ENCODE measurements at places on chromosomes 7 and 10.

DNA sequence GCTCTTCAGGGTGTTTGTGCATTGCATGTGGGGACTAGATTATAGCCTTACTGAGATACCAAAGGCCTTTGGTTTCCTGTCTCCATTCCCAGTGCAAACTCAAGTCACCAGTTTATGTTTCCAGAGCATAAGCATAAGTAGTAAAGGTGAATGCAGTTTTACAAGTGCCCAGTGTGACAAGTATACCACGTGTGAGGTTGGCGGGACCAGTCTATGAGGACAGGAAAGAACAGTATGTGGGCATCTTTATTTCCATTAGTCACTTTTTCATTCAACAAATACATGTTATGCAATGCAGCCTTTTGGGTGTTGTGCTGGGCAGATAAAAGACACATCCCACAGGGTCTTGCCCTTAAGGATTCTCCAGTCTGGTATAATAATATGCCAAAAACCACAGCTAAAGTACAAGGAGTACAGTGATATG, 146.5 kb downstream of the ARID5B start:
- DNase-seq, result no peak

DNA sequence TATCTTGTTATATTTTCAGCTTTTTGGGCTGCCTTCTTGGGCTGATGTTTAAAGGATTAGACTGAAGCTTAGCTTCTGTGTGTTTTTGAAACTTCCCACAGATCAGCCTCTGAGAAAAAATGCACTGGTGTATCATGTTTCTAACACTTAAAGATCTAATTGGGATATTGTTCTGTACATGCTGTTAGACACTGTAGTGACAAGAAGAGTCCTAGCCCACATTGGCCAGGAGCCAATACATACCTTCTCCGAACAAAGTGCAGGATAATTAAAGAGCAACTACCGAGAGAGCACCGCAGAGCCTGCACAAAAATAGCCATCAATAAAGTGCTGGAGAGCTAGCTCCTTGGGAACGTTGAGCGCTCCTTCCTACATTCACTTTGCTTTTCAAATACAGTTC, 289.4 kb upstream of the SP8 start:
- no peak for DNase-seq

GRCh38 chr7:129591868-129592267, 19.7 kb upstream of the NRF1 start:
- DNase-seq, result no peak

- no peak for DNase-seq
Observed at GRCh38 chr10:100067466-100067865, 14.2 kb downstream of the CPN1 start.

- no peak for DNase-seq
Observed at GRCh38 chr10:22693371-22693784, 21.0 kb downstream of the PIP4K2A start.

DNA sequence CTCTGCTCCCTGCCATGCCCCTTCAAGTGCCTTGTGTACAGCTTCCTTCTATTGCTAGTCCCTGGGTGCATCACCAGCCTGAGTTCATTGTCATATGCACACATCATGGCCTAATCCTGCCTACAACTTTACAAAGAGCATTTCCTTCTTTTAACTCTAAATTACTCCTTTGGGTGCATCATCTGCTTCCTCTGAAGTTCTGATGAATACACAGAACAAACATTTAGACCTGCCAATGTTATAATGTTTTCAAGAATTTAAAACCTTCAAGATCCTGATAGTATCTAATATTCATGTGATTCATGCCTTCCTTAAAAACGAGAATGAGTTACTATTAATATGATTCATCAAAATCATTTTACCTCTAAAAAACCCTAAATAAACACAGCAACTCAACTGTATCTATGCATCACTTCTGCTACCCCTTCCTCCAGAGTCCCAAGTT, 357.1 kb downstream of the MAGI2 start:
- no peak for DNase-seq

DNA sequence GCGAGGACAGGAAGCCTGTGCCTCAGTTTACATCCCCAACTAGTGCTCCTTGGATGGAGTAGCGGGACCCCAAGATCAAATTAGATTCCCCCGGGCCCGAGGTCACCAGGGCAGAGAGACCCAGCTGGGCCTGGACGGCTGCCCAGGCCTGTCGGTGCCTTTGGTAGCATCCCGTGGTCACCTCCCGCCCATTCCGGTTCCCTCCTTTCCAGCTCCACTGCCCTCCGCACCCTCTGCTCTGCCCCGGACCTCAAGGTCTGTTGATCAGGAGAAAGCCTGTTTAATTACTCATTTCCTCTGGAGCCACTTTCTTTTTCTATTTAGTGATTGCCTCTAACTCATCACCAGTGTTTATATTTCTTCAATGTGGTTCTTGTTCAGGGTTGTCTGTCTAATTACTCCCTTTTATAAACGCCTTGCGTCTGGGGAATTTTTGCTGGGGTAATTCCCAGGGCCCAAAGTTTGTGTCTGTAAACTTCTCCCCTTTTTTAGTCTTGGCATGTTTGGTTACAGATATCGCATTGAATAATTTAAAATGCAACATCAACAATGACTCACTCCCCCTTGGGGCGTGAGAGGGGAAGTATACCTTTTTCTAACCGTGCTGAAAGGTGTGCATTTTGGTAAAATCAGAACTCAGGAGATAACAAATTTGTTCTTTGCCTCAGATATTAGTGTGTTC, 1.9 kb downstream of the FOXK1 start:
- peak; percentile 51 for DNase-seq

DNA sequence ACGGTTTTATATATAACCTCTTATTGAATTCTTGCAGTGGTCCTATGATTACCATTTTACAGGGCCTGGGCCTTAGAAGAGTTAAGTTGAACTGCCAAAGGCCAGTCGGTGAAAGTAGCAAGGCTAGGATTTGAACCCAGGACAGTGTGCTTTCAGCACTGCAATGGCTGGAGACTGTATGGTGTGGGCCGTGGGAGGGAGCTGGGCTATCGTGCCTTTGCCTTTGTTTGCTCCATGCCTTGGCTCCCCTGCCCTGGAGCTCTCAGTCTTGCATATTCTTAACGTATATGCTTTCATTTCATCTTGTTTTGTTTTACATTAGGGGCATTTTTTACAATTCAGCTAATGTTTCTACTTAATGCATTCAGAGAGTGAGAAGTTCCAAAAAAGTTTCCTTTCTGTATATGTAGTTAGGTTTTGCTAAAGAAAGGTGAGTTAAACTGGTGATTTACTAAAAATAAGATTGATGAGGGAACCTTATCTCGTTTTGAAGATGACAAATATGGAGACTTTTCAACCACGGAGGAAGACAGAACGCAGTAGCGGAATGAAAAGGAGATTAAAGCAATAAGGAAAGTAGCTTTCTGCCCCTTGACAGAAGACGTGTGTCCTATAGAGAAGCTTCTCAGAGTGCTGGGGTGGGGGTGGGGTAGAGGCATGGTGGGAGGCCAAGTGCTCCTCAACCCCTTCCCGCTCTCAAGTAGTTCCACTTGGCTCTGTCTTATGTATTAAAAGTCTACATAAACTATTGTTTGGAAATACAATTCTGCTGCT, 82.5 kb downstream of the RTKN2 start:
- peak; percentile 23 for DNase-seq

DNA sequence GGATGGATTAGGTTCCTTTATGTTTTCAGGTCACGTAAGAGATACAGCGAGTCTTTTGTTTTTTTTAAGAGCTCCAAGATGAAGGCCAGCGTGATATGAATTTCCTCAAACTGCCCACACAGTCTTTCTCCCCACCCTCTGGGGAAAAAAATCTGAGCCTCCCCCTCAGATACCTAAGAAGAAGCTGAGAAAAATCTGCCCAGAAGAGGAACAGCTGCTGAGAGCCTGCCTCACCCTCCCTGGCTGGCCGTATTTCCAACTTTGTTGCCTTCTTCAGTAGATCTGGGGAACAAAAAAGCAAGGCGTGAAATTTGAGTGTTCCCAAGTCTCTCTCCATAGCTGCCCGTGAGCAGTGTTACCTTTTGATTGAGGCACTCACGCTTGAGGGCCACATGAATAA, 208.1 kb downstream of the KIAA1217 start:
- no peak for DNase-seq

DNA sequence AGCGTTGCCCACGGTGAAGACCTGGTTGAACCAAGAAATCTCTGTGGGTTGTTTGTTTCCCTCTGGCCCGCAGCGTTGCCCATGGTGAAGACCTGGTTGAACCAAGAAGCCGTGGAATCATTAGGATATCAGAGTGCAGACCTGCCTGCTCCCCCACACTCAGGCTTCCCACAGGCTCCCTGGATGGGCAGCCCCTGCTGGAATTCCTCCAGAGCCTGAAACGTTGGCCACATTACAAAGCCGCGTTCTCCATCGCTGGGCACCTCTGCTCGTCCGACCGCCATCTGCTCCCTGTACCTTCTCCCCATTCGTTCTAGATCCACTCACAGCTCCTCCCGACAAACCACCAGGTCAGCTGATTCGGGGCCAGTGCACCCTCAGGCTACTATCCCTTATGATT, 266.9 kb upstream of the SHH start:
- DNase-seq, result no peak

DNA sequence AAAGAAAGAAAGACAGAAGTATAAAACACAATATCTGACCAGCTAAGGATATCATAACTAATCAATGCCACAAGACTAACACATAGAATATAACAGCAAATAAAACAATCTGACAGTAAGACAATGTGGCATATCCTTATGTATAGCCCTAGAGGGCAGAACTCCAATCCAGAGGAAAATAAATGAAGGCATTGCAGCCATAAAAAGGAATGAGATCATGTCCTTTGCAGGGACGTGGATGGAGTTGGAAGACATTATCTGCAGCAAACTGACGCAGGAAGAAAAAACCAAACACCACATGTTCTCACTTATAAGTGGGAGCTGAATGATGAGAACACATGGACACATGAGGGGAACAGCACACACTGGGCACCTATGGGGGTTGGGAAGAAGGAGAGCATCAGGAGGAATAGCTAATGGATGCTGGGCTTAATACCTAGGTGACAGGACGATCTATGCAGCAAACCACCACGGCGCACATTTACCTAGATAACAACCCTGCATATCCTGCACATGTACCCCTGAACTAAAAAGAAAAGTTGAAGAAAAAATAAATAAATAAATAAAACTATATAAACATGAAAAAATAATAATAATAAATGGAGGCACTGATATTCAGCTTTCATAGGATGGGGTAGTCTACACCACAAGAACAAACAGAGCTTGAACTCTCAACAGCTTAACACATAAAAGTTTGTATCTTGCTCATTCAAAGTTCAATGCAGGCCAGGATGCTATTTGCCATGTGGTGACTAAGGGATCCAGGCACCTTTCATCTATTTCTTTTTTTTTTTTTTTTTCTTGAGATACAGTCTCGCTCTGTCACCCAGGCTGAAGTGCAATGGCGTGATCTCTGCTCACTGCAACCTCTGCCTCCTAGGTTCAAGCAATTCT, 66.1 kb upstream of the KAT6B start:
- no peak for DNase-seq

DNA sequence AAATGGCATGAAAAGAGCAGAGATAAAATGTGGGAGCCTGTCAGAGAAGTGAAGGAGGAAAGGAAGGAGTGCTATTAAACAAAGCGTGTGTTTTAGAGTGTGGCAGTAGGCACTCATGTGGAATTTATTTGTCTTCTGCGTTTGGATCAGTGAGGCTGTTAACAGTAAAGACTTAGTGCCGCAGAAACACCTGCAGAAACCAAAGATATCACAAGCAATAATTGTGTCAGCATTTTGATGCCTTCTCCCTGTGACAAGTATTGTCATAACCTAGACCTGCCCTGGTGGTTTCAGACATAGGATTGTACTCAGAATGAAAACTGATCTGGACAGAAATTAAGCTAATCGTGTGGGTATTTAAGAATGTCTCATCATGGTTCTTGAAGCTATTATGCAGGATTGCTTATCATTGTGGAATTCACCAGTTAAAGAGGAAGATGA, 191.0 kb downstream of the CAMK1D start:
- DNase-seq, result no peak

Measured in H7 (cell line).